ENCODE measurements at places on chromosomes 12 and 14.

- DNase-seq: peak; percentile 78
Observed at GRCh38 chr14:54566410-54567223, at the start of gene SAMD4A. Gene SAMD4A, plus strand, starts transcription at chr14:54567128. Its CDS starts 789 bp downstream, at chr14:54567917.

- no peak for DNase-seq
Observed at GRCh38 chr12:49375406-49375805, 8.1 kb downstream of the SPATS2 start.

GRCh38 chr12:19739195-19739776, 300.0 kb downstream of the AEBP2 start:
- DNase-seq: peak; percentile 52

- DNase-seq: no peak
Observed at GRCh38 chr12:113889891-113890581, 76.1 kb downstream of the RBM19 start.

DNA sequence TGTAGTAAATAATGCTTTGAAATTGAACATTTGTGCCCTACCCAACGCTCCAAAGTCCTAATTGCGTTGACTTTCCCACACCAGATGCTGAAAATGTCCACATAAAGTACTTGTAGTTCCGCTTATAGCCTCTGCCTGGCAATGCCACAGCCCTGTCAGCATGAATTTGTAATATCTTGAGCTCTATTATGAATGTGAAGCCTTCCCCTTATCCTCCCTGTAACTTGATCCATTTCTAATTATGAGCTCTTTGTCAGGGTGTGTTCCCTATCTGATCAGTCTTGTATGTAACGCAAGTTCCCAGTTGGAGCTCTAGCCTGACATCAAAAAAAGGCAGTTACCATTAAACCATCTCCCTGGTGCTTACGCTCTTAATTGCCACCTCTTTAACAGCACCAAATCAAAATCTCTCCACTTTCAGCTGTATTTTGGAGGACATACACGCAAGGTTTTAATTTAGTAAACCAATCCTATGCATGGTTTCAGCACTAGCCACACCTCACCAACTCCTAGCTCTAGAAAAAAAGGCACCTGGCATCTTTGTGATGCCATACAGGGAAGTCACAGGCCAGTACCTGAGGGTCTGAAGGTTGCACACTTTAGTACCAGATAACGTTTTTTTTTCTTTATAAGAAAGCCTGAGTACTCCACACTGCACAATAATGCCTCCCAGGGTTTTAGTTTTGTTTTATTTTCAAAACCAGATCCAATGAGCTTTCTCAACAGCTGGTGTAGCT, 69.3 kb downstream of the EEA1 start:
- no peak for DNase-seq

DNA sequence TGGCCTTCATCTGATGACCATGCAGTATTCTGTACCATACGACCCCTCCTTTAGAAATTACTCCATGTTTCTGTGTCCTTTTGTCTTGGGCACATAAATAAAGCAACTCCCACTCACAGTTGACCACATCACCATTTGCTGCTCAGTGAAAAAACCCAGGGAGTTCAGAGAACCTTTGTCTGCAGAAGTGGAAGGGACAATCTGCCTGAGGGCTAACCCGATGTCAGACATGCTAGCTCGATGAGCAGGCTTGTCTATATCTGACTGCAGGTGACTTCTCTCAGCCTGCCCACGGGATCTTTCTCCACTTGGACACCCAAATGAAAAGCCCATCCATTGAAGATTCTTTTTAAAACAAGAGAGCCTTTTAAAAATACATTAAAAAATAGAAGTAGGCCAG, 45.7 kb upstream of the GRIP1 start:
- DNase-seq: no peak

DNA sequence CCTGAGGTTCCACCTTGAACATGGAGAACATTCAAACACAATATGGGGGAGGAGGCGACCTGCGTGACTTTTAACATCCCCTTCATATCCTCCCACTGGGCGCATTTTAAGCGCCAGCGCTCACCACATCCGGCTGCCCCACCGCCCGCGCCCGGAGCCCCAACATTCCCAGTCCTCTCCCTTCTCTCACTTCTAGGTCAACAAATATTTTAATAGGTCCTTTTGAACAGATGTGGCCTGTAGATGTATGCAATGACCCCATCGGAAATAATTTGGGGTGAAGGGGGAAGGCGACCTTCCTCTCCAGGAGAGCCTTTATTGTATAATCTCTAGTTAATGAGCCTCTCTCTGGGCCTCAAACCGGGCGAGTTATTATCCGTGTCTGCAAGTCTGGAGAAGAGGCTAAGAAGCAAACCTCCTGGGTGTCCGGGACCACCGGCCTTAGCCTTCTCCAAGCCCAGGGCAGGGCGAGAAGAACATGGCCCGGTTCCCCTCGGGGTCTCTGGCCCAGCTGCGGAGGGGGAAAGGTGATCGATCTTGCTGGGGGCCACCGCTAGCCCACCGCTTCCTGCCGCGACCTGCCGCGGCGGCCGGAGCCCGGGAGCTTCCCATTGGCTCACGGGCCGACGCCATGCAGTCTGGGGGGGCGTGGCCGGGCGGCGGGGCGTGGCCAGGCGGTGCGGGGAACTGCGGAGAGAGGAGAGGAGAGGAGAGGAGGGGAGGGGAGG, 83.2 kb upstream of the HMGA2 start:
- peak; percentile 78 for DNase-seq

DNA sequence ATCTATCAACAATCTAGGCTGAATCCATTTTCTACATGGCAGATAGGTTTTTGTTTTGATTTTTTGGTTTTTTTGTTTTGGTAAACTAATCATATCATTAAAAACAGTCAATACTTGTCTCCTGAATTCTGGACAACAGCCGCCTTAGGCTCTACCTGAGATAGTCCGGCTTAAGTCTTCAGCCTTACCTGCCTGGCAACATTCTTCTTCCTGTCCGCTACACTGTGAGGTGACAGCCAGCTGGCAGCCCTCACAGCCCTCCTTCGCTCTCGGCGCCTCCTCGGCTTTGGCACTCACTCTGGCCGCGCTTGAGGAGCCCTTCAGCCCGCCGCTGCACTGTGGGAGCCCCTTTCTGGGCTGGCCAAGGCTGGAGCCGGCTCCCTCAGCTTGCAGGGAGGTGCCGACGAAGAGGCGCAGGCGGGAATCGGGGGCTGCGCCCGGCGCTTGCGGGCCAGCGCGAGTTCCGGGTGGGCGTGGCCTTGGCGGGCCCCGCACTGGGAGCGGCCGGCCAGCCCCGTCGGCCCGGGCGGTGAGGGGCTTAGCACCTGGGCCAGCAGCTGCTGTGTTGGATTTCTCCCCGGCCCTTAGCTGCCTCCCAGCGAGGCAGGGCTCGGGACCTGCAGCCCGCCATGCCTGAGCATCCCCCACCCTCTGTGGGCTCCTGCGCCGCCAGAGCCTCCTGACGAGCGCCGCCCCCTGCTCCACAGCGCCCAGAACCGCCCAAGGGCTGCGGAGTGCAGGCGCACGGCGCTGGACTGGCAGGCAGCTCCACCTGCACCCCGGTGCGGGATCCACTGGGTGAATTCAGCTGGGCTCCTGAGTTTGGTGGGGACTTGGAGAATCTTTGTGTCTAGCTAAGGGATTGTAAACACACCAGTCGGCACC, 49.0 kb downstream of the MDGA2 start:
- DNase-seq: no peak

DNA sequence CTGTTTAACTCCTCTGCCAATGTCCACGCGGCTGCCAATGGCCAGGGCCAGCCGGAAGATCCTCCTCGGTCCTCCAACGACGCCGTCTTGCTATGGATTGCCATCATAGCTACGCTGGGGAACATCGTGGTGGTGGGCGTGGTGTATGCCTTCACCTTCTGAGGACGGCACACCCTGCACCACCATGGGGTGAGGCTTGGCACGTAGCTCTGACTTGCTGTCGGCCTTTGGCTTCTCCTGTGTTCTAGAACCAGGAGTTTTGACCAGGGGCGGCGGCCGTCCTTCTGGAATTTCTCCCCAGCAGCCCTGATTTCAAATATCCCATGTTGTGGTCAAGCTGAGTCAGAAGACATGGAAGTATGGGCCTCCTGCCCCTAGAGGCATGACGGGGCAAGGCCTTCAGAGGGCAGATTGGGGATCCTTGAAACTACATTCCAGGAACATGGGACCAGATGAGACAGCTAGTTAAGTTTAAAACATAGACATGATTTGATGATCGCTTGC, 47.5 kb downstream of the C14orf132 start:
- DNase-seq: peak; percentile 40

DNA sequence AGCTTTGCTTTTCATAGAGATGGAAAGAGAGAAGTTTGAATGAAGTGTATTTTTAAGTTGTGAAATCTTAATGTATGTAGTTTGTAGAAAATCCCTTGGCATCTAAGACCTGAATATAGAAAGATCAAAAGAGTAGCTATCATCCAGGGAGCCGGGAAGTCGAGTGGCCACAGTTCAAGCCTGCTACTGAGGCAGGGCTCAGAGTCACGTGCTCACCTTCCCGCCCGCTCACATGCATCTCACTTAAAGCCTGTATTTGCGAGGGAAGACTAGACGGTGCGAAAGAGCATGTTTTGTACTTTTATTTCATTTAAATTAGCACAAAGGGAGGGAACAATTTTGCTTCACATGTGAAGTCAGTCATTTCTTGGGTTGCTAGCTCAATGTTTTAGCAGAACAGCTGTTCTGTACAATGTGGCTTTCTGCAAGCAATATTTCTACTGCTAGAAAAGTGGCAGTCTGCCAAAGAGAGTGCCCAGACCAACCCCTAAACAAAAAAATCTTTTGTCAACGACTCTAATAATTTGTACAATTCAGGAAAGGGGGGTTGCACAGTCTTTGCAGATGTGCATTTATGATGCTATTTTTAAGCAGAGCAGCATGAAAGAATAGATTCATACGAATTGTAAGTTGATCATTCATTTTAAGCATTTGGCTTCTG, 290.7 kb downstream of the NPAS3 start:
- no peak for DNase-seq

- no peak for DNase-seq
Observed at GRCh38 chr12:81610955-81611889, 147.9 kb downstream of the PPFIA2 start.

- no peak for DNase-seq
Observed at GRCh38 chr12:124646385-124647230, 79.2 kb upstream of the NCOR2 start.

- peak; percentile 15 for DNase-seq
Observed at GRCh38 chr12:63922474-63922873, 78.0 kb downstream of the SRGAP1 start.

DNA sequence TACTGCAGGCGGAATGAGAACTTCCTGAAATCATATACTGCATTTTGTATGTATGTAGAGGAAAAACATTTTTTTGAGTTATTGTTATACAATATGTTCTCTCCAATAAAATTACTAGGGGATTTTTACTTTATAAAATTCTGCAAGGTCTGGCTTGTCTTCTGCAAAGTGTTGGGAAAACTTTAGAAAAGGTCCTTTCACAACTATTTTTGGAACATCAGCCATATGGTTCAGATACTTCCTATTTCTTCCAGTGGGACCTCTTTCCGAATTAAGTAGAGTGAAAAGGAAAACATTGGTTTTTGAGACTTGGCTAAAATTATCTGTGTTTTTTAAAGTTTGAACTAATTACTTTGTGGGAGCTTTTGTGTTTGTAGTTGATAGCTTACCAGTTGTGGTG, 52.7 kb downstream of the DAAM1 start:
- no peak for DNase-seq

DNA sequence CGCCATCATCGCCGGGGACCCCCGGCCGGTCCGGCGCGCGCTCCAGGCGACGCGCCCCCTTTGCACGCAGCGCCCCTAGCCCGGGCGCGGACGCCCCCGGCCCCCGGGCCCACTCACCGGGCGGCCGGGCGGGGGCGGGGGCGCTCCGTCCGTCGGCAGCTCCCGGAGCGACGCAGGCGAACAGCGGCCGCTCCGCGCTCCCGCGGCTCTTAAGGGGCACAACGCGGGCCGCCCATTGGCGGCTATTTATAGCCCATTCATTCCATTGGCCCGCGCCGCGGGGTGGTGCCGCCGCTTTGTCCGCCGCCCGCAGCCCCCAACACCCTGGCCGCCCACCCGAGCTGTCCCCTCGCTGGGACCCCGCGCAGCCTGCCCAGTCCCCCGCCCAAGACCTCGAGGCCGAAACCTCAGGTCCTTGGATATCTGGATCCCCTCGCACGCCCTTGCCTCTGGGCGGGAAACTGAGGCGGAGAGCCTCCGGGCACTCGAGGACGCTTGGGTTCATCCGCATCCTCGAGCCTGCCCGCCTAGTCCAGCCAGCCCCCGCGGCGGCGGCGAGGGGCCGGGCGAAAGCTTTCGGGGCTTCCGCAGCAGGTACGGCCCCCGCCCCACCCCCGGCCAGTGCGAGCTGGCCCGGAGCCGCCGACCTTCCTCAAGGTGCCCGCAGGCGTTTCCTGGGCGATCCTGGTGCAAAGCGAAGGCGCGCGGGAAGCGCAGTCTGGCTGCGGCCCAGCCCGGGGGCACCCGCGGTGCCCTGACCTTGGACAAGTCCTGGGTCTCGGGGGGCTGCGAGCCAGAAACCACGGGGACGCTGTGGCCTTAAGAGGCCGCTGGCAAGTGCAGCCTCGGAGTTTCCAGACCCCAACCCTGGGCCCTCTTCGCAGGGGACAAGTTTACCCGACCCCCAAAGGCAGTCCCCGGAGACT, at the start of gene CKB:
TSS of gene CKB (minus strand) at position 182 of the 926 bp plus-strand sequence. CDS start 337 bp downstream, outside the sequence.
- DNase-seq: peak; percentile 93

- peak; percentile 56 for DNase-seq
Observed at GRCh38 chr12:118136559-118137003, 657 bp downstream of the PEBP1 start.

DNA sequence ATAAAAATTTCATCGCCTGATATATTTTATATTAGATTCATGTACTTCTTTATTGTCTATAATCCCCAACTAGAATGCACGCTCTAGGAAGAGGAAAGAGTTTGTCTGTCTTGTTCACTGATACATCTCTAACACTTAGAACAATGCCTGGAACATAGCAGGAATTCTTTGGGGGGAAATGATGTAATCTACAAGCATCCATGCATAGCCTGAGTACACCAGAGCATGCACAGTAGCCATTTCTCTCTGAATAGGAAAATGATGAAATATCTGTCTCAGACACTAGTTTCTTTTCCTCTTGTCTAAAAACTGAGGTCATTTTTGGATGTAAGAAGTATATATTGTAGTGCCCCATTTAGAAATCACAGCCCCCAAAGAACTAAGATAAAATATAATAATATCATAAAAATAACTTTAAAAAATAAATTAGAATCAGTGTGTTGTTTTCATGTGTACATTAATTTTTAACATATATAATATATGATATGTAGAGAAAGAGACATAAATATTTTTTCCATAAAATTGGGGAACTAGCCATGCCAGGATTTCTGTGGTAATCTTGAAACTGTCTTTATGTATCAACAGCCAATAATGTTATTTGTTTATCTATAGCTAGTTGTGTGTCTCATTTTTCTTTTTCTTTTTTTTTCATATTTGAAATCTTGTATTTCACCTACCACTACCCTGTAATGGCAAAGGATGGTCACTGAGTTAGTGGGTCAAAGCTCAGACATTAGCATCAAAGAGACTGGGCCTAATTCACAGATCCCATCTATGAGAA, 155.6 kb upstream of the TMCC3 start:
- DNase-seq: no peak

DNA sequence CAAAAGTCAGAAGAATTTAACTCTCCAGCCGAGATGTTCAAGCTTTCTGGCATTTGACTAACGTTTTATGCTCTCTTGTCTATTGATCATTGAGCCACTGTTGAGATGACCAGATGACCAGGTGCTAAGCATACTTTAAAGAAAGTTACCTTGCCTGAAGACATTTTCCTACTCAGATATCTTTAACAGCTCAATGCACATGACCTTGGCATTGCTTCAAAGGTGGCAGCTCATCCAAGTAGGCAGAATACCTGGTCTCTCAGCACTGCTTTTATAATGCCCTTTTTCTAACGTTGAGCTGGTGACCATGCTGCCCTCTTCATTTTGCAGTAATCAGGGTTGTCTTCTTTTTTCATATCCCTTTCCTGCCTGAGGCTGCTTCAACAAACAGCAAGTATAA, 358.1 kb downstream of the RAD51B start:
- DNase-seq: no peak

GRCh38 chr12:122349078-122349477, 73.4 kb downstream of the CLIP1 start:
- no peak for DNase-seq

Data from hepatic stellate cell (primary cell).